ENCODE measurements at places on chromosomes 5 and 9. TPM values are rescaled to one million over a fixed set of nuclear protein-coding genes. Genes with fewer than 3 reads are reported as not detected.
A peak's percentile ranks its signal among the peaks of the same experiment; 100 is the strongest.

DNA sequence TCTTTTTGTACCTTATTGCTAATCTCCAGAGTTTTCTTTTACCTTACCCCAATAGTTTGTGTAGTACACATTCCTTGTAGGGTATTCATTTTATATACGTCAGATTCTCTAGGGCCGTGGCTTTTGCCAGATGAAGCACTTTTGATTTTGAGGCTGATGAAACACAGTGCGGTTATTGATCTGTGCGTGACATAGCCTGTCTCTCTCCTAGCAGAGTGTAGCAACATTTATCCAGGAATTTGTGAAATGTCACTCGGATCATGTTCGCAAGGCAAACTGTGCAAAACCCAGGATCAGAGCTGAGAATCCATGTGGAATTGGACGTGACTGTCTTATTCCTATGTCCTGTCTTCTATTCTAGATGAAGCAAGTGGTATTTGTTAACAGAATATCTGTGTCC lies 142.0 kb upstream of the SH3GL2 start:
- no peak overlapping the region for H3K27ac ChIP-seq
- DNase-seq = no peak
- H3K27me3 ChIP-seq = no peaks in the 10 kb centered on the region
- H3K4me3 ChIP-seq = no peak overlapping the region

The APBA1 gene
- 7.6 TPM for total RNA-seq

DNA sequence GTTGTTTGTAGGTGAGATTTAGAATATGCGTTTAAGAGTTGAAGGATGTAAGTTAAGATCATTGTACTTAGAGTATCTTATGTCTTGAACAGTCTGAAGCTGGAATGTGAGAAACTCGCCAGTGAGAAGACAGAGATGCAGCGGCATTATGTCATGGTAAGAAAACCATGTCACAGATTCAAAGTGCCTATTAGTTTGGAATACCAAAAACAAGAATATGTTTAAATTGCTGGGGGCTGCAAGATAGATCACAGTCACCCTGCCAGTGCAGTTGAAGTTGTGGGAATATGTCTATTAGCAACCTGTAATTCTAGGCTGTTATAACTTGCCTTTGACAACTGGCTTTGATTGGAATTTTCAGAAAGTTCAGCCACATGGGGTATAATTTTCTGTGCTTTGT lies 3.0 kb downstream of the TLE4 start:
- peak overlapping the region; percentile 98 for H3K27ac ChIP-seq
- peaks cover 17% of the 10 kb centered on the region for H3K4me1 ChIP-seq
- DNase-seq = no peak
- H3K36me3 ChIP-seq = no peaks in the 10 kb centered on the region

- no peak overlapping the region for H3K27ac ChIP-seq
- H3K27me3 ChIP-seq = no peaks in the 10 kb centered on the region
- no peaks in the 10 kb centered on the region for H3K4me1 ChIP-seq
- no peak for DNase-seq
- no peak overlapping the region for H3K4me3 ChIP-seq
Measured at GRCh38 chr5:32458880-32459495, 14.4 kb upstream of the ZFR start.

DNA sequence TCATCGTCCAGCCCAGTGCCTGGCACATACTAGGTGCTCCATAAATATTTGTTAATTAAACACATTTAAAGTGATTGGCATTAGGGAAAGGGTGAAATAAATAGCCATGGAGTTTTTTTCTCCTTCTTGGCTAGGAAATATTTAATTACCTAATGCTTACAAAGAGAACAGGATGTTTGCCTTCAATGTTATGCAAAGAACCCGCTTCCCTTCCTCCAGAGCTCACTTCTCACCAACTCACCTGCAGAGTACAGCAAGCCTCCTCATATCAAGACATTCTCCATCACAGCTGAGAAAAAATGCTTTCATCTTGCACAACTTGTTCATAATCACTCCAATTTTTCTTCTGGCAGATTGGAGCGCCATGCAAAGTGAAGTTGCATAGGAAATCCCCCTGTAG lies 161.7 kb upstream of the STK32A start:
- H3K4me3 ChIP-seq = no peak overlapping the region
- no peaks in the 10 kb centered on the region for H3K4me1 ChIP-seq
- DNase-seq = no peak
- H3K27ac ChIP-seq = no peak overlapping the region
- H3K36me3 ChIP-seq = no peaks in the 10 kb centered on the region

DNA sequence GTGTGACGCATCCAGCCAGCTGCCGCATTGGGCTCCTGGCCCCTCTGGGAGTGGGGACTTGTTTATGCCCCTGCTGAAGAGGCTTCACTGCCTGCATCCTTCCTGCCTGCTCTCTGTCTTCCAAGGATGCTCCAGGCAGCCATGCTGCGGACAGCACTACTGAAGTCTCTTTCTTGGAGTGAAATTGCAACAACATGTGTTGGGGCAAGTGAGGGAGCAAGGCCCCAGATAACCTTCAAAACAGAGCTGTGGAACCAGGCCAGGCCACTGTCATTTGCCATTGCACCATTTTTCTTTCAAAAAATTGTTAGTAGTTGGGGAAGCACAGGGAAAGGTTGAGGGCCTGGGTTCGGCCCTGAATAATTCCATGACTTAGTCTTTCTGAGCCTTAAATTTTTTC lies 169.6 kb upstream of the ADRA1B start:
- no peaks in the 10 kb centered on the region for H3K36me3 ChIP-seq
- no peaks in the 10 kb centered on the region for H3K4me1 ChIP-seq
- H3K4me3 ChIP-seq = no peak overlapping the region
- H3K27me3 ChIP-seq = no peaks in the 10 kb centered on the region

DNA sequence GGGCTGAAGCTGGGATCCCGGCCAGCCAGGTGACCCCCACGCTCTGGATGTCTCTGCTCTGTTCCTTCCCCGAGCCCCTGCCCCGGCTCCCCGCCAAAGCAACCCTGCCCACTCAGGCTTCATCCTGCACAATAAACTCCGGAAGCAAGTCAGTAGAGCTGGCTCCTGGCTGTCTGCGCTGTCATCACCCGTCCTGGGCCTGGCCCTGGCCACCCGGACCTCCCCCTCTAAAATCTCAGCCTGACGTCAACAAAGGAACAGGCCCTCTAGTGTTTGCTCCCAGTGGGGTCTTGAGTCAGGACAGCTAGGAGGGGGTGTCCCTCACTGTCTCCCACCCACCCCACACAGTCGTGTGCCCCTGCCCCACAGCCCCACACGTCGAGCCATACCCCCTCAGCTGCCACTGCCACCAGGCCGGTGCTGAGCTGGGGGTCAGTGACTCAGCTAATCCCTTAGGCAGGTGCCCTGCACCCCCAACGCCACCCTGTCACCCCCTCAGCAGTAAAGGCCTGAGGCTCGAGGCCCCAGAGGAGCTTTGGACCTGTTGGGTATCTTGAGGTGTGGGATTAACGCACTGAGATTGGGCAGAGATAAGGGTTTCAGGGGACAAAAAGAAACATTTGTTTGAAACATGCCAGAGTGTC lies 1.1 kb upstream of the LCNL1 start:
- H3K4me3 ChIP-seq = no peak overlapping the region
- peaks cover 7% of the 10 kb centered on the region for H3K4me1 ChIP-seq
- H3K36me3 ChIP-seq = no peaks in the 10 kb centered on the region
- DNase-seq = no peak
- peaks cover 43% of the 10 kb centered on the region for H3K27me3 ChIP-seq

- no peaks in the 10 kb centered on the region for H3K4me1 ChIP-seq
- no peak overlapping the region for H3K4me3 ChIP-seq
- no peaks in the 10 kb centered on the region for H3K36me3 ChIP-seq
- no peaks in the 10 kb centered on the region for H3K27me3 ChIP-seq
- DNase-seq = peak; percentile 29
Measured at GRCh38 chr5:148374690-148375360, 8.9 kb upstream of the FBXO38 start.

DNA sequence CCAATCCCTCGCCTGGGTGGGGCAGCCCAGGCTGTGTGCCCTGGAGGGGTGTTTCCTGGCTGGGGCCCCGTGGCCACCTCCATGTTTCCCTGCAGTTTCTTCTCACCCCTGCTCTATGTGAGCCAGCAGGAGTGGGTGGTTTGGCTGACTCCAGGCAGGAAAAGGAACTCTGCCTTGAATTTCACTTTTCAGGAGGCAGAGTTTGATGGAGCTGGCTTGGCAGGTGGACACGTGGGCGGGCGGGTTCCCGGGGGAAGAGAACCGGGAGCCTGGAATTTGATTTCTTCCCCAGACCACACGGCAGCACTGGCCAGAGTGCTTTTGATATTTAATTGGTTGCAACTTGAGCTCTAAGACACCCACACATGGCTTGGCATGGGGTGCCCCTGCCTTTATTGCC lies 119.8 kb upstream of the PANK3 start:
- H3K36me3 ChIP-seq = no peaks in the 10 kb centered on the region
- no peaks in the 10 kb centered on the region for H3K4me1 ChIP-seq
- DNase-seq = no peak
- H3K27me3 ChIP-seq = no peaks in the 10 kb centered on the region
- H3K27ac ChIP-seq = no peak overlapping the region

- no peaks in the 10 kb centered on the region for H3K27me3 ChIP-seq
- no peak overlapping the region for H3K4me3 ChIP-seq
- no peaks in the 10 kb centered on the region for H3K36me3 ChIP-seq
Measured at GRCh38 chr9:76181781-76182180, 212.4 kb downstream of the RFK start.

GRCh38 chr5:68303754-68304420 lies 88.3 kb downstream of the PIK3R1 start:
- no peak for DNase-seq
- peaks cover 8% of the 10 kb centered on the region for H3K36me3 ChIP-seq
- no peak overlapping the region for H3K27ac ChIP-seq
- H3K27me3 ChIP-seq = no peaks in the 10 kb centered on the region

The SPAG8 gene
- total RNA-seq = 1.9 TPM

The PKD2L2 gene
- total RNA-seq = not detected

- no peaks in the 10 kb centered on the region for H3K4me1 ChIP-seq
- H3K4me3 ChIP-seq = no peak overlapping the region
- H3K36me3 ChIP-seq = no peaks in the 10 kb centered on the region
- no peak overlapping the region for H3K27ac ChIP-seq
Measured at GRCh38 chr5:123537256-123537655, 25.3 kb downstream of the CSNK1G3 start.

DNA sequence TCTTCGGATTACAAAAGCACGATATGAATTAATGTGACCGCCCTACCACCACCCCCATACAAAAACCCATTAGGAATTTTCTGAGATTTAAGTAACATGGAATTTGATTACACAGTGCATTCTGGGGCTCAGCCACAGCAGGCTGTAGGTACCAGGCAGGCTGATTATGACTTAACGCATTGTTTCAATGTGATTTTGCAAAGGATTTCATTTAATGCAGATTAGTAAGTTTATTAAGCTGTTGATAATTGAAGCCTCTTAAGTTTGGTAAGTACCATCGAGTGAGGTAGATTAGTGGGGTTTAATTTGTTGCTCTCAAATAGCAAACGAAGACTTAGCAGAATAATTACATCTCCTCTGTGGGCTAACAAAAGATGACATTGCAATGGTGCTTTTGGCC lies 240.1 kb downstream of the TRPM3 start:
- no peak overlapping the region for H3K27ac ChIP-seq
- H3K4me1 ChIP-seq = no peaks in the 10 kb centered on the region
- no peak overlapping the region for H3K4me3 ChIP-seq
- DNase-seq = no peak

DNA sequence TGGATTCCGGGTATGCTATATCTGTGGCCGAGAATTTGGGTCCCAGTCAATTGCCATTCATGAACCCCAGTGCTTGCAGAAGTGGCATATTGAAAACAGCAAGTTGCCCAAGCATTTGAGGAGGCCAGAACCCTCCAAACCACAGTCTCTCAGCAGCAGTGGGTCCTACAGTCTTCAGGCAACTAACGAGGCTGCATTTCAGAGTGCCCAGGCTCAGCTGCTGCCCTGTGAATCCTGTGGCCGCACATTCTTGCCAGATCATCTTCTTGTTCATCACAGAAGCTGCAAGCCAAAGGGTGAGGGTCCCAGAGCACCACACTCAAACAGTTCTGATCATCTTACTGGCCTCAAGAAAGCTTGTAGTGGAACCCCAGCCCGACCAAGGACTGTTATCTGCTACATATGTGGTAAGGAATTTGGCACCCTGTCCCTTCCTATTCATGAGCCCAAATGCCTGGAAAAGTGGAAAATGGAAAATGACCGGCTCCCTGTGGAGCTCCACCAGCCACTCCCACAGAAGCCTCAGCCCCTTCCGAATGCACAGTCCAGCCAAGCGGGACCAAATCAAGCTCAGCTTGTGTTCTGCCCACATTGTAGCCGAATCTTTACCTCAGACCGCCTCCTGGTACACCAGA lies 23.0 kb downstream of the ZNF474 start:
- H3K4me1 ChIP-seq = no peaks in the 10 kb centered on the region
- no peaks in the 10 kb centered on the region for H3K27me3 ChIP-seq
- no peak overlapping the region for H3K4me3 ChIP-seq
- peak overlapping the region; percentile 39 for H3K27ac ChIP-seq

The NEURL1B gene
- 105 TPM for total RNA-seq

DNA sequence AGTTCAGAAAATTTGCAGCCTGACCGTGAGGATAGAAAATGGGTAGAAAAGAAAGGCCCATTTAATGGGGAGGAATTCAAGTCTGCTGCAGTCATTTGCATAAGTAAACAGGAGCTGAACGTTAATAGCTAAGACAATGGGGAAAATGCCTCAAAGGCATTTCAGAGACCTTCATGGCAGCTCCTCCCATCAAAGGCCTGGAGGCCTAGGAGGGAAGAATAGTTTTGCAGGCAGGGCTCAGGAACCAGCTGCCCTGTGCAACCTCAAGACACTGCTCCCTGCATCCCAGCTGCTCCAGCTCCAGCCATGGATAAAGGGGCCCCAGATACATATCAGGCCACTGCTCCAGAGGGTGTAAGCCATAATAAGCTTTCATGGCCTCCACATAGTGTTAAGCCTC lies 32.2 kb upstream of the CDH18 start:
- H3K4me3 ChIP-seq = no peak overlapping the region
- no peaks in the 10 kb centered on the region for H3K27me3 ChIP-seq
- H3K4me1 ChIP-seq = no peaks in the 10 kb centered on the region
- no peak for DNase-seq

The F2RL2 gene
- total RNA-seq = not detected

- peaks cover 23% of the 10 kb centered on the region for H3K4me1 ChIP-seq
- no peaks in the 10 kb centered on the region for H3K36me3 ChIP-seq
- no peaks in the 10 kb centered on the region for H3K27me3 ChIP-seq
- H3K27ac ChIP-seq = no peak overlapping the region
Measured at GRCh38 chr9:106890608-106891007, 27.6 kb downstream of the ZNF462 start.

GRCh38 chr5:109111680-109112079 lies 298.1 kb downstream of the PJA2 start:
- H3K4me3 ChIP-seq = no peak overlapping the region
- no peaks in the 10 kb centered on the region for H3K4me1 ChIP-seq
- no peak for DNase-seq
- H3K27ac ChIP-seq = no peak overlapping the region
- H3K27me3 ChIP-seq = no peaks in the 10 kb centered on the region

The TRPM3 gene
- 1.2 TPM for total RNA-seq

GRCh38 chr5:41524174-41524573 lies 13.8 kb upstream of the PLCXD3 start:
- no peaks in the 10 kb centered on the region for H3K36me3 ChIP-seq
- no peak overlapping the region for H3K4me3 ChIP-seq
- H3K27me3 ChIP-seq = no peaks in the 10 kb centered on the region

- no peaks in the 10 kb centered on the region for H3K36me3 ChIP-seq
- no peaks in the 10 kb centered on the region for H3K4me1 ChIP-seq
- no peak overlapping the region for H3K27ac ChIP-seq
Measured at GRCh38 chr9:98532574-98532973, 176.2 kb downstream of the GABBR2 start.

All from transverse colon (tissue), 4 donors.